ENCODE measurements at places on chromosomes 7 and 10.
A peak's percentile ranks its signal among the peaks of the same experiment; 100 is the strongest.

DNA sequence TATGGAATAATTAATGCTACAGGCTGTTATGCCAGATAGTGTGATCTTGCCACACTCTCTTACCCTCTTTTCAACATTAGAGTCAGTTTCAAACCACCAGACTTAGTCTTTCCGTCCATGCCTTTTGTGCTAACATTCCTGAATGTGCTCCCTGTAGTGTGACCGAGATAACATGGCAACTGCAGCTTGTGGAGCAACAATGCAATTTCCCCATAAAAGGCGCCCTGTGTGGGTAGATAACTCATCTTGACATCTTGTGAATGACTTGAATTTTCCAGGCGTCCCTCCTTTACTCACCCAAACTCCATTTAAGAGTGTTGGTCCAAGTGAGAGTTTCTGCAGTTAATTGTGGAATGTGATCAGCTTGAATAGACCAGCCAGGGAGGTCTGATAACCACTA lies 99.6 kb downstream of the DNAH11 start:
- DNase-seq: no peak

GRCh38 chr10:132679640-132680039 lies 106.3 kb downstream of the NKX6-2 start:
- no peak for DNase-seq

DNA sequence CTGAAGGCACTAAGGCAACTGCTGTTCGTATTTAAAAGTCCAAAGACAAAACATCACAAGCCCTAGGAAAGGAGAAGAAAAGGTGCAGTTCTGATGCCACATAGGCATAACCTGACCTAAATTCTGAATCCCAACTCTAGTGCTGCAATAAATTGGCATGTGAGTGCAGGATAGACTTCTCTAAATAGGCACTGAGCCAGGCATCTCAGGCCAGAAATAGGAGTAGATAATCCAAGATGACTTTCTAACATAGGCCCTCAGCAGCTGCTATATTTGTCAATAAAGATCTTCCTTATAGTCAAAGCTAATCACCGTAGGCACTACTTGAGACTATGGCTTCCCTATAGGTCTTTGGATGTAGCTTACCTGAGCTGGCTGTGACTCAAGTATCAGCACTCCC lies 1163.8 kb downstream of the SORCS1 start:
- DNase-seq: no peak

GRCh38 chr7:107242267-107242666 lies 73.5 kb downstream of the HBP1 start:
- no peak for DNase-seq

DNA sequence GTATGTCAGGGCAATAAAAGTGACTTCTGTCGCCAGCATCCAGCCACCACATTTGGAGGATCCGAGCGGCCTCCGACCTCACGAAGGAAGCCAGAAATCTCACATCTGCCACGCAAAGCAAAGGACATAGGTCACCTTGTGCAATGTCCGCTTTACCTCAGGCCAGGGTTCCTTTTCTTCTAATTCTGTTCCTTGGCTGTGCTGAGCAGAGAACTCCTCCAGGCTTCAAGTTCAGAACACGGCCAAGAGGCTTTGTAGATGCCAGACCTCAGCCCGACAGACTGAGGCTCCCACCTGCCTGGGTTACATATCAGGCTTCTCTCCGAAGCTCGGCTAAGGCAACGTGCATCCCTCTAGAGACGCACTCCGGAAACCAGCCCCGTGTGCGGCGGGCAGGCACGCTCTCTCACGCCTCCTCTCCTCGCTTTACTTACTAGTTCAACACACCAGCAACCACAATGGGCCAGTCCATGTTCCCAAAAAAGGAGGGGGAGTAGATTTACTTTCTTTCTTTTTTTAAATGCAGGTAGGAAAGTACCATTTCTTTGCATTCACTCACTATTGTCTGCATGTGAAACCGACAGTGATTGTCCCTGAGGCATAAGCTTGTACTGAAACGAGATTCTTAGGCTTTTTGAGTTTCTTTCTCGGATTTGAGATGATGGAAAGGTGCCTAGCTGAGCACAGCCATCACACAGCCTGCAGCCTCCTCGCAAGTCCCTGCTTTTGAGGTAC lies 122.4 kb upstream of the AFAP1L2 start:
- peak; percentile 93 for DNase-seq

DNA sequence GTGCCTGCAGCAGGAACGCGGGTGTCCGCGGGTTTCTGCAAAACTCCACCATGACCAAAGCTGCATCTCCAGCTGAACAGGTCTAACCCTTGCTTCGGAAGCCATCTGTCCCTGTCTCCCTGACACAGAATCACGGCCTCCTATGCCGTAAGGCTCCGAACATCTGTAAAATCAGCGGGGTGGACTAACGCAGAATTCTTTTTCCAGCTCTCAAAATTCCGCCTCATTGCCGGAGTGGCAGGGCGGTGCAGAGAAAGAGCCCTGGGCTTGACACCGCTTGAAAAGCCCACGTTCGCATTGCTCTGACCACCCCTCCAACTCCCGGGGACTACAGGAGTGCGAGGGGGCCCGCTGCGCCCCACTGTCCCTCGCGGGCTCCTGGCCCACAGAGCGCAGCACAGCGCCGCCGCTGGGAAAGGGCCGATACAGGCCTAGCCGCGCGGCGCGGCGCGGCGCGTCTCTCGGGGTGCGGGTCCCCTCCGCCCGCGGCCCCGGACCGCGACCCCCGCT lies 409 bp downstream of the DNMBP start:
- peak; percentile 66 for DNase-seq
